ENCODE measurements at places on chromosomes 16 and 17.
A peak's percentile ranks its signal among the peaks of the same experiment; 100 is the strongest.

- peak; percentile 89 for DNase-seq
Measured at GRCh38 chr16:30786936-30787612, at the start of gene ZNF629. TSS of gene ZNF629 (minus strand) at chr16:30787205. CDS start at chr16:30784482, 2,723 bp downstream.

GRCh38 chr16:81318711-81319110 lies 3.9 kb downstream of the GAN start:
- DNase-seq = no peak

GRCh38 chr17:3766779-3767178 lies 34.2 kb downstream of the ITGAE start:
- DNase-seq = no peak

DNA sequence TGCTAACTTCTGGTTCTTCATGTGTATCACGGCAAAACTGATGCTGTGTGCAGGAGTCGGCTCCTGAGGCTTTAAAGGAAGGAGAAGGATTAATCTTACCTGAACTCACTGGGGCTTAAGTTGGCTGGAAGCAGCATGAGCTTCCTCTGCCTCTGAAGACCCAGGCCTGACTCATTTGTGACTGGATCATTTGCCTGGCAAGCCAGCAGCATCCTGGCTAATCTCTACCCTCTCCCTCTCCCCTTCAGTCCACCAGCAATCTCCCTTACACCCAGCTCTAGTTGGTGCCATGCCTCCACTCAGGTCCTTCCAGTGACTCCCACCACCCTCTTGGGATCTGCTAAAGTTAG lies 150.3 kb downstream of the IRX3 start:
- DNase-seq = no peak

- DNase-seq = no peak
Measured at GRCh38 chr16:9027070-9027799, 63.5 kb upstream of the USP7 start.

DNA sequence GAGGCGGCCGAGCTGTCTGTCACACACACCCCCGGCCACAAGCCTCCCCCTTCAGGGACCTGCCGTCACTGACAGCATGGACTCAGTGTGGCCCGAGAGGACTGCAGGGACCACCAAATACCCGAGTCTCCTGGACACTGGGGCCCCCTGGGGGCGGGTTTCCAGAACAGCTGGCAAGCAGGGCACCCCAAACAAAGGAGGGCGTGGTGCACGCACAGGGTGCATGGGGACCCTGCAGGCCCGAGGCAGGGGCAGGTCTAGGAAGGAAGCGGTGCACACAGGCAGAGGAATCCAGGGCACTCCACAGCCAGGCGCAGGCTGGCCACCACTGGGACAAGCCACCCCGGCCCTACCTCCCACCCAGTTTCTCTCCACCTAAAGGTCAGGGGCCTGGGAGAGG lies 28.7 kb upstream of the ENPP7 start:
- no peak for DNase-seq

DNA sequence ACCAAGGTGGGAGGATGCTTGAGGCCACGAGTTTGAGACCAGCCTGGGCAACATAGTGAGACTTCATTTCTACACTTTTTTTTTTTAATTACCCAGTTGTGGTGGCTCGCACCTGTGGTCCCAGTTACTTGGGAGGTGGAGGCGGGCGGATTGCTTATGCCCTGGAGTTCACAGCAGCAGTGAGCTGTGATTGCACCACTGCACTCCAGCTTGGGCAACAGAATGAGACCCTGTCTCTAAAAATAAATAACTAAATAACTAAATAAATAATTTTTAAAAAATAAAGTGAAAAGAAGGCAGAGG lies 9.3 kb downstream of the DNAI2 start:
- no peak for DNase-seq

GRCh38 chr17:20010099-20010863 lies 1.1 kb downstream of the SPECC1 start:
- peak; percentile 69 for DNase-seq

- no peak for DNase-seq
Measured at GRCh38 chr16:82735673-82736091, 108.9 kb downstream of the CDH13 start.

DNA sequence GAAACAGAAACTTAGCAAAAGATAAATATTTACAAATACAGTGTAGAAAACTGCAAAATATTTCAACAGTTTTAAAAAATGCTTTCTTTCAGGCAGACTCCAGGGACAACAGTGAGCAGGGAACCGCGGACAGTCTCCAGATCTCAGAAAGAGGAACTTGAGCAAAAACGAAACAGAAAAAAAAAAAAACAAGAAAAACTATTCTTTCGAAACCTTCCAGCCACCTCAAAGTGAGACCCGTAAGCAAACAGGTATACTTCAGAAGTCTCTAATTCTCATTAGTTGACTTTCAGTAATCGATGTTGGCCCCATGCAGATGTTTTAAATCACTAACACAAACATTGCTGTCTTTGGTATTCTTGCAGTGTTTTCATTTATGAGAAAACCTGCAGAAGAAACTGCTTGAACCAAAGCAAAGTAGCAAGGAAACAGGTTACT lies 15.7 kb upstream of the CCL1 start:
- DNase-seq = peak; percentile 23

DNA sequence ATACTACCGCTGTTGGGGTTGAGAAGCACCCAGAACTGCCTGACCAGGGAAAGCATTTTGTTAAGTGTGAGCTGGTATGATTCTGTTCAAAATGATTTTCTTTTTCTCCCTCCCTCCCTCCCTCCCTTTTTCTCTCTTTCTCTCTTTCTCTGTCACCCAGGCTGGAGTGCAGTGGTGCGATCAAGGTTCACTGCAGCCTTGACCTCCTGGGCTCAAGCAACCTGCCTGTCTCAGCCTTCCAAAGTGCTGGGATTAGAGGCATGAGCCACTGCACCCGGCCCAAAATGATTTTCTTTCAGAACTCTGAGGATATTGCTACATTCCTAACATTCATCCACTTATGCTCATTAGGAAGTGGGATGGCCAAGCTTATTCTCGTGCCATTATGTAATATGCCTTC lies 41.3 kb downstream of the SLC47A1 start:
- DNase-seq = no peak

DNA sequence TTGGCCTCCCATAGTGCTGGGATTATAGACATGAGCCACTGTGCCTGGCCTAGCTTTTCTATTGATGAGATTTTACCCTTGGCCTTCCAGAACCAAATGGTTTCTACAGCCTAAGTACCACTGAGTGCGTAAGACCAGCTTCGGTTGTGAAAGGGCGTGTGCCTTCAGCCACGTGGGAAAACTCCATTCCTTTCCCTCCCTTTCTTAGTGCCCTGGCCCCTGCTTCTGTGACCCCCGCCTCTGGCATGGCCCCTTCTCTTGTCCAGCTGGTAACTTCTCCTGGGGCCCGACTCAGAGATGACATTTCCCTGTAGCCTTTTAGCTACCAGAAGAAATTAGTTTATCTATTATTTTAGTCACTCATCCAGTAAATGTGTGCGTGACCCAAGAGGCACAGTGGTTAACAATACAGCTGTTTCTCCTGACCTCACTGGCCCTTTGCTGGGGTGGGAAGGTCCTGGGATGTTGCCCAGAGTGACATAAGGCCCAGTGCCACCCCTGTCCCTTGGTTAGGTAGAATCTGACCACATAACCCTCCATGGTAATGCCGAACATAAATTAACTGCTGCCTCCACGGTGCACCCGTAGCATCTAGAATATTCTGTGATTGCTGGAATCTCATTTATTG lies 97.3 kb downstream of the PLCG2 start:
- no peak for DNase-seq

GRCh38 chr16:84430860-84431259 lies 62.5 kb downstream of the ATP2C2 start:
- no peak for DNase-seq

DNA sequence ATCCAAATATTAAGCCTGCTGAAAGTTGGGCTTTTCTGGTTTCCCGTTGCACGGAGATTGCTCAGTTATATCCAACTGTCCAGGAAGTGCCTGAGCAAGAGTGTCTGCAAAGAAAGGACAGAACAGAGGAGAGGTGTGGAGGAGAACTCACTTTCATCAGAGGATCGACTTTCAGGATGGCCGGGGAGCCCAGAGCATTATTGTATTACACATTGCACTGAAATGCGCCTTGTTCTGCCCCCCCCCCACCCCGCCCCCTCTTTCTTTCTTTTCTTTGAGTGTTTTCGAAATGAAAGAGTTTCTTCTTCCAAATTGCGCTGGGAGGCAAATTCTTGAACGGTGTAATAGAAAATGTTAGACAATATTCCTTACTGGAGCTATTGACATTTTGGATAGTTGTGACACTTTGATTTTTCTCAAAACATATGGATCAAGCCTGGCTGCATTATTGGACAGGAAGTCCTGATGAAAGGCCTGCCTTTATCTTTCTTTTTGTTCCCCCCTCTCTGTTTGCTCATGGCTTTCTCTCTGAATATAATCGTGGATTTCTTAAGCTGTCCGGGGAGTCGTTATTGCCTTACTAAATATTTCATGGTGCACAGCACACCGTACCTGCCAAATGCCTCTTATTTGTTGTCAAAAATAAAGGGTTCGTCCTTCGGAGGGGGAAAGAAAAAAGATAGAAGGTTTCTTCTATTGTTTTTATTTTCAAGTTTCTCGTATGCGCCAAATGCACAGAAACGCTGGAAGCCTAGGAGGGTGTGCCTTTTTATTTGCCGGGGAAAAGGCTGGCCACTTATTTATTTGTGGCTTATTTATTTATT lies 110.8 kb downstream of the IRX3 start:
- no peak for DNase-seq

DNA sequence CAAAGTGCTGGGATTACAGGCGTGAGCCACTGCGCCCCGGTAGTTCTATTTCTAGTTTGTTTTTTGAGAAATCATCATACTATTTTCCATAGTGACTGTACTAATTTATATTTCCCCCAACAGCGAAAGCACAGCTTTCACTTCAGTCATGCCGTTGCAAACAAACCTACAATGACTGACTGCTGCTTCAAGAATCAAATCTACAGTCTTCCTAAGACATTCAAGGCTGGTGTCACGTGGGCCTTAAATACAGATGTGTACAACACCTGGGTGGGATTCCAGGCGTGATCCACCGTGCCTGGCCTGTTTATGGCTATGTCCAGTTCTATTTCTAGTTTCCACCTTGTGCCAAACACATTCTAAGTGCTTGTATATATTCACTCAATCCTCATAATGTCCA lies 72.0 kb downstream of the ABCC6 start:
- DNase-seq = peak; percentile 46

GRCh38 chr16:9970244-9970643 lies 212.0 kb downstream of the GRIN2A start:
- DNase-seq = no peak

GRCh38 chr17:33369149-33369548 lies 76.1 kb upstream of the ASIC2 start:
- DNase-seq = no peak

DNA sequence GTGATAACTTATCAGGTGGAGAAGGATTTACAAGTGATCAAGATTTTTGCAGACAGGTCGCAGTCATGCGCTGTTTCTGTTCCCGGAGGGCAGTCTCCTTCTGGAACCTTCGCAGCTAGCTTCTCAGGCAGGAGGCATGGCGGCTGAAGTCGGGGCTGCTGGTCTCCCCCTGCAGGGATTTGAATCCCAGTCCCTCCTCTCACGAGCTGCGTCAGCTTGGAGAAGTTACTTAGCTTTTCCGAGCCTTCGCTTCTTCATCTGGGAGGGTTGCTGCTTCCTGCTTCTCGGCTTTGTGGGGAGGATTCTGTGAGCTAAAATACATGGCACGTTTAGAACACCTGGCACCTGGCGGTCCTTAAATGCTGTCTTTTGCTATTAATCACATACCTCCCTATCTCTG lies 287.8 kb upstream of the FOXF1 start:
- peak; percentile 38 for DNase-seq

GRCh38 chr17:17345686-17346427 lies 42.7 kb downstream of the NT5M start:
- DNase-seq = no peak

DNA sequence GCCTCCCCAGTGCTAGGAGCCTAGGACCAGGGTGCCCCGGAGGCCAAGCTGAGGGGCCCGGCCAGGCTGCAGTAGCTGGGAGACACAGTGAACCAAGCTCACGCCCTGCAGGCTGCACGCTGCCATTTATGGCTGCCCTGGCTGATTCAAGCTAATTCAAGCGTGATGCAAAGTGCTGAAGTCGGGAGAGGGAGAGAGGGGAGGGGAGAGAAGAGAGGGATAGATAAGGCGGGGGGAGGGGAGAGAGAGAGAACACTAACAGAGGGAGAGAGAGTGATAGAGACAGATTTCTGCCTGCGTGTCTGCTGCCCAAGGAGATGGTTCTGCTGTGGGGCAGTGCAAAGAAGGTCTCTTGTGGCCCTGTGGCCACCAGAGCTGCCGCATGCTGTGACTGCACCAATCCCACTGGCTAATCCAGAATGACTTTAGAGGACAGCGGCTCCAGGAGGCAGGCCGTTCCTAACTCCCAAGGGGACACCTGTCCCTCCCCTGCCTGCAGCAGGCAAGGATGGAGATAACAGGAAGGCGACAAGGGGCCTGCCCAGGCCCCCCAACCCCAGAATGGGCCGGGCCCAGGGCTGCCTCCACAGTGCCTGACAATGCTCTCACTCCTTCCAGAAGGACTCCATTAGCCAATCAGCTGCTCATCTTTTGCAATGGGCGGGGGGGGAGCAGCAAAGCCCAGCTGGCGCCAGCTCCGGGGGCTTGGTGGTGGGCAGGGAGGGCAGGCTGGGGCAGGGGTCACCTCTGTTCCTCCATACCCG lies 12.9 kb downstream of the MXRA7 start:
- DNase-seq = no peak

- no peak for DNase-seq
Measured at GRCh38 chr16:56943761-56944375, 11.9 kb downstream of the HERPUD1 start.

- no peak for DNase-seq
Measured at GRCh38 chr17:63460018-63460417, 13.9 kb upstream of the CYB561 start.

- DNase-seq = no peak
Measured at GRCh38 chr16:19406891-19407491, 10.7 kb upstream of the TMC5 start.

DNA sequence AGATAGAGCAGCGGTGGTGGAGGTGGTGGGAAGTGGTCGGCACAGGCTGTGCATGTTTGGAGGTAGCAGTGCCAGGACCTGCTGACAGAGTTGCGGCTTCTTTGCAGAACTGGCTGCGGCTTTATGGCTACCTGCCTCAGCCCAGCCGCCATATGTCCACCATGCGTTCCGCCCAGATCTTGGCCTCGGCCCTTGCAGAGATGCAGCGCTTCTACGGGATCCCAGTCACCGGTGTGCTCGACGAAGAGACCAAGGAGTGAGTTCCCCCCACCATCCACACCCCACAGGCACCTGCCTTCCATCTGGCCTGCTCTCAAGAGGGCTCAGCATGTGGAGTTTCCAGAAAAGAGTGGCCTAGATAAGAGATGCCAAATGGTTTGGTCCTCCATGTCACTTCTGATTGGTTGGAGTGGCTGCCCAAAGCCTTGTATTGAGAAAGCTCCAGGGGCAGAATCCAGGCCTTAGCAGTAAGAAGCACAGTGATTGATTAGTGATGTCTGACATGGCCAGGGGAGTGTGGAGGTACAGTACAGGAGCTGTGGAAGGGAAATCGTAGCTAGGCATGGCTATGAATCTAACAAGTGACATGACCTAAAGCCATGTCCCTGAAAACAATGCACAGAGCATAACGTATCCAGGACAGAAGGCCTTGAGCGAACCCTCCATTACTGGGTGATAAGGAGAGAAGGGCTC lies 12.0 kb downstream of the MMP15 start:
- no peak for DNase-seq

All from AG08396 (cell line).